ENCODE measurements at places on chromosomes 1 and 21. TPM values are rescaled to one million over a fixed set of nuclear protein-coding genes. Genes with fewer than 3 reads are reported as not detected.

DNA sequence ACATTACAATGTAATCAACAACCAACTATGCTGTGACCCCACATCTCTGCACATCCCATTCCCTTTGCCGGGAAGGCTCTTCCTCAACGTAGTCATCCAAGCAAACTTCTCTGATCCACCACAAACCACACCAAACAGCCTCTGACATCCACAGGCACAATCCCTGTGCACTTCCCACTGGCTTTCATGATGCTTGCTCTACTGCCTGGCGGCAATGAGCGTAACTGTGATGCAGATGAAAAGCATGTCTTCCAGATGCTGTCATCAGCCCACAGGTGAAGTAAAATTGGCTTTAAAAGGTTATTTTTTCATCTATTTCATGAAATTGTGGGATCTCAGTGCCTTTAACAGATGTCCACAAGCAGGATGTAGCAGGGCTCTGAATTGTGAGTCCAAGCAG lies 635.2 kb downstream of the SMYD3 start:
- no peak for DNase-seq

DNA sequence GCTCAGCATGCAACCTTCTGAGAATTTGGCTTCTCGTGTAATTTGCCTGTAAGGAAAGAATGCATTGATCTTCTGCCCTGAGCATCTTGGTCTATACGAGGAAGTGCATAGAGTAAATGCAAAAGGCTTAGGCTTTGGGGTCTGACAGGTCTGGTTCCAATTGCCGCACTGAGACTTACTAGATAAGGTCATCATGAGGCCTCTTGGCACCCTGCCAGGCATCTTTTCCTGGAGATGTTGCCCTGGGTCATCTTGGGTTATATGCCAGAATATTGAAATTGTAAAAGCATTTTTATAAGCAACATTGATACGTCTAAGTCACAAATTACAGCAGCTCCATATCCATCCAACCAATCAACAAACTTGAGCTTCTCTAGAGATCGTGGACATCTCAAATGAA lies 108.8 kb upstream of the WARS2 start:
- no peak for DNase-seq

DNA sequence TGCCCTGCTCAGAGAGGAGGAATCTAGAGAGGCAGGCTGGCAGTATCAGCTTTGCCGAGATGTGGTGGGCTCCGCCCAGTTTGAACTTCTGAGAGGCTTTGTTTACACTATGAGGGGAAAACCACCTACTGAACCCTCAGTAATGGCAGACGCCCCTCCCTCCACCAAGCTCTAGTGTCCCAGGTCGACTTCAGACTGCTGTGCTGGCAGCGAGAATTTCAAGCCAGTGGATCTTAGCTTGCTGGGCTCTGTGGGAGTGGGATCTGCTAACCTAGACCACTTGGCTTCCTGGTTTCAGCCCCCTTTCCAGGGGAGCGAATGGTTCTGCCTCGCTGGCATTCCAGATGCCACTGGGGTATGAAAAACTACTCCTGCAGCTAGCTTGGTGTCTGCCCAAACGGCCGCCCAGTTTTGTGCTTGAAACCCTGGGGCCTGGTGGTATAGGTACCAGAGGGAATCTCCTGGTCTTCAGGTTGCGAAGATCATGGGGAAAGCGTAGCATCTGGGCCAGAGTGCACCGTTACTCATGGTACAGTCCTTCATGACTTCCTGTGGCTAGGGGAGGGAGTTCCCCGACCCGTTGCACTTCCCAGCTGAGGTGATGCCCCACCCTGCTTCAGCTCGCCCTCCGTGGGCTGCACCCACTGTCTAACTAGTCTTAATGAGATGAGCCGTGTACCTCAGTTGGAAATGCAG lies 43.6 kb downstream of the C21orf91 start:
- DNase-seq: peak; percentile 87

DNA sequence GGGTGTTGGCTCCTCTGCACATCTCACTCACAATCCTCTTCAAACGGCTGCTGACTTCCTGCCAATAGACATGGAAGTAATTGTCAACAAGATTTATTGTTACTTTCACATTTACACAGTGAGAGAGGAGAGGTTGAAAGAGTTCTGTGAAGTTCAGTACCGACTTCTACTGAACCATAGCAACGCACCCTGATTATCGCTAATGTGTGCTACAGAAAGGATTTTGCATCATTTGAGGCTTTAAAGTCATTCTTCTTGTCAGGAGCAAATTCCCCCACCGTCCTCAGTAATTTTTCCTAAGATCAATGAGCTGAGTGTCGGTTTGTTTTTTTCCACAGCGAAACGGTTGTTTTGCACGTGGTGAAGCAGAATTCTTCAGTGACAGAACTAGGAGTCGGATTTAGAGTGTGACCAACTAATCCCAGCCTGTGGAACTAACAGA lies 361.0 kb downstream of the ADGRL2 start:
- no peak for DNase-seq

ZNF669 gene
- 10.2 TPM for total RNA-seq

Data from spleen (tissue), 13 donors.